GM12878 (cell line): ENCODE measurements at places on chromosomes 4 and X. TPM values are rescaled to one million over a fixed set of nuclear protein-coding genes. Genes with fewer than 3 reads are reported as not detected.

DNA sequence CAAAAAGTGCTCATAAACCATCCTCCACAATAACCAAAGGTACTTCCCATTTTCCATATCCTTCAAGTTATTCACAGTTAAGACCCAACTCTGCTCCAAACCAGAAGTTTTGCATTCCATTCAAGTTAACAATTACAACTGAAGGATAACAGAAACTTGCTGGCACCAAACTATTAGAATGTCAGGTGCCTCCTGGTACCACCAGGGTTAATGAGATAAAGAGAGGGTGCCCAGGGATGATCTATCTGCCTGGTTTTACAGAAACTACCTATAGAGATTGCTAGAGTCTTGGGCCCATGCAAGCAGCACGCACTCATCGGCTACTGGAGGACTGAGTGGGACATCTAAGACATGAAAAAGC, 114.6 kb downstream of the RBM47 start:
- no peak for DNase-seq
- H3K36me3 ChIP-seq: peaks cover 3% of the 10 kb centered on the region; the same call in 1 of the 2 replicates
- H3K4me1 ChIP-seq: peaks cover 30% of the 10 kb centered on the region
- H3K27me3 ChIP-seq: no peaks in the 10 kb centered on the region

- no peaks in the 10 kb centered on the region for H3K36me3 ChIP-seq
- no peaks in the 10 kb centered on the region for H3K27me3 ChIP-seq
- H3K4me3 ChIP-seq: no peak overlapping the region
- H3K27ac ChIP-seq: no peak overlapping the region
These were observed 732.7 kb upstream of the POU3F4 start for GRCh38 chrX:82775426-82775825.

GRCh38 chrX:9310616-9311015, 154.2 kb upstream of the TBL1X start:
- H3K4me1 ChIP-seq: no peaks in the 10 kb centered on the region
- no peaks in the 10 kb centered on the region for H3K36me3 ChIP-seq
- H3K27me3 ChIP-seq: no peaks in the 10 kb centered on the region

The GPR50 gene
- not detected in 2 replicates for total RNA-seq

The SGMS2 gene
- 0.19 and 0.23 TPM in 2 replicates for total RNA-seq
